Activated T-helper 1 cell treated with anti-CD3 and anti-CD28 coated beads, Interleukin-2, amount 50 U/mL, for 16 hours (primary cell): ENCODE measurements at places on chromosomes 5 and 9.

DNA sequence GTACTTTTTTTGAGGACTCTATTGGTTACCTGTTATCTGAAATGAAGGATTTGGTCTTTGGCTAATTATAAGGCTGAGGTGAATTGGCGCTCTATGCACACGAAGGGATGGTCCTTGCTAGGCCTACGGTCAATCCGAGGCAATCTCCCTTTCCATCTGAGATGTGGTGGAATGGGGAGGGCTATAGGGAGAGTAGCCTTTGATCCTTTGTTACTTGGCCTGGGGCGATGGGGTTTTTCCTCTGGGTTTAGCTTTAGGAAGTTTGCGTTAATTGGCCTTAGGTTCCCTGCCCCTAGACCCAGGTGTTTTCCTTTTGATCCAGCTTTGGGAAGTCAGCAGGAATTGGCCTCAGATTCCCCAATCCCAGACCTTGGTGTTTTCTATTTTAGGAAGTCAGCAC, 102.1 kb upstream of the C9orf72 start:
- DNase-seq = no peak

DNA sequence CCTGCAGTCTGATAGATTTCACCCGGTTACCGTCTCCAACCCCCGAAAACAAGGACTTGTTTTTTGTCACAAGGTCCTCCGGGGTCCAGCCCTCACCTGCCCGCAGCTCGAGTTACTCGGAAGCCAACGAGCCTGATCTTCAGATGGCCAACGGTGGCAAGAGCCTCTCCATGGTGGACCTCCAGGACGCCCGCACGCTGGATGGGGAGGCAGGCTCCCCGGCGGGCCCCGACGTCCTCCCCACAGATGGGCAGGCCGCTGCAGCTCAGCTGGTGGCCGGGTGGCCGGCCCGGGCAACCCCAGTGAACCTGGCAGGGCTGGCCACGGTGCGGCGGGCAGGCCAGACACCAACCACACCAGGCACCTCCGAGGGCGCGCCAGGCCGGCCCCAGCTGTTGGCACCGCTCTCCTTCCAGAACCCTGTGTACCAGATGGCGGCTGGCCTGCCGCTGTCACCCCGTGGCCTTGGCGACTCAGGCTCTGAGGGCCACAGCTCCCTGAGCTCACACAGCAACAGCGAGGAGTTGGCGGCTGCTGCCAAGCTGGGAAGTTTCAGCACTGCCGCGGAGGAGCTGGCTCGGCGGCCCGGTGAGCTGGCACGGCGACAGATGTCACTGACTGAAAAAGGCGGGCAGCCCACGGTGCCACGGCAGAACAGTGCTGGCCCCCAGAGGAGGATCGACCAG, 121.3 kb downstream of the DAB2IP start:
- no peak for DNase-seq

- DNase-seq = no peak
These were observed 5.4 kb downstream of the IPPK start for GRCh38 chr9:92664394-92665152.

- no peak for DNase-seq
These were observed 23.9 kb downstream of the GTF3C4 start for GRCh38 chr9:132694144-132694543.

DNA sequence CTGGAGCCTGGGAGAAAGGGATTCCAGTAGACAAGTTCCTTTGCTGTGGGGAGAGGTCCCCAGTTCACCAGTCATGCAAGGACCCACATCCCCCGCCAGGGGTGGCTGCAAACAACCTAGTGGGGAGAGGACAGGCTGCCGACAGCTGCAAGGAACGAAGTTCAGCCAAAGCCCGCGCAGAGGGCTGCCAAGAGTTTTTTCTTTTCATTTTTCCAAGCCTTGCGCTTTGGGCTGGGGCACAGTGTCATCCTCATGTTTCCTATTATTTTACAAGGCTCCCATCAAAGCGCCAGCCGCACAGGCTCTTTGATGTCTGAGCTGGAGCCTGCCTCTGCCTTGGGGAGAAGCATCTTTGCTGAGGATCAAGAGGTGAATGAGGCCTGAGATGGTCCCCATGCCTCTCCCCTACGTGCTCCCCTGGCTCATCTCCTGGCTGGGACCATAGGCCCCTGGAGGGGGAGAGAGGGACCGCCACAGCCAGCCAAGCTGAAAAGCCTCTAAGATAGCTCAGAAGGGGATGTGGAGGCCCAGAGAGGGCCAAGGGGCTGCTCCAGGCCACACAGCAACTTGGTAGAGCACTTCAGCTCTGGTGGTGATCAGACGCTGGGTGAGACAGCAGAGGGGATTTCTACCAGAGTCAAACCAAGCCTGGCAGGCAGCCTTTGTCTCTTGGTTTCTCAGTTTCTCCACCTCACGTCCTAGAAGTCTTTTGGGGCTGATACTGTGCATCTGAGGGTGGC, 50.4 kb upstream of the SYNPO start:
- no peak for DNase-seq
